Colonic mucosa (tissue), 4 donors: ENCODE measurements at places on chromosomes 6 and 20. TPM values are rescaled to one million over a fixed set of nuclear protein-coding genes. Genes with fewer than 3 reads are reported as not detected.

DNA sequence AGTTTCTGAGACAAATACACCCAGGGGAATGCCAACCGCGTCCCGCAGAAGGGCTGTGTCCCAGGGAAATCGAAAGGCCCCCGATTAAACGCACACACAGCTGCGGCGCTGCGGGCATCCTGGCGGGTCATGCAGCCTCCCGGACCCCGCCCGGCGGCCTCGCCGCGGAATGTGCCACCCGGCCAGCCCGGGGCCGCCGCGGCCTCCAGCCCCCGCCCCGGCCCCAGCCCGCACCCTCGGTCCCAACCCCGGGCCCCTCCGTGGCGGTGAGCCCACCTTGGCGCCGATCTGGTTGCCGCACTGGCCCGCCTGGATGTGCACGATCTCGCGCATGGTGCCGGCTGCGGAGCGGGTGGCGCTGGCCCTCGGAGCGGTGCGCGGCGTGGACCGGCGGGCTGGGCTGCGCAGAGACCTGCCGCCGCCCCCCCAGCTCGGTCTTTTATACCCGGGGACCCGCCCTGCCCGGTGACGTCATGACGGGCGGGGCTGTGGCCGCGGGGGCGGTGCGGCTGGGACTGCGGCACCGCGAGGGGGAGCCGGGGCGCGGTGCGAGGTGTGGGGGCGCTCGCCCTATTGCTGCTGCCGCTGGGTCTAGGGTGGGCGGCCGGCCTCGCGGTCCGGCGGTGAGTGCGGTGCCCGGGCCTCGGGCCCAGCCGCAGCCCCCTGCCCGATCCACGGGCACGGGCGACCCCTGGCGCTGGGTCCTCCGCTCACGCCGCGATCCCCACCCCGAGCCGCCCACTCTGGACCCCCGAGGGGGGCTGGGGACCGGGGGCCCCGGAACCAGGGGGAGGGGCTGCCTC, at the start of gene TUBB2A:
Gene TUBB2A (minus strand): TSS at position 414 of the 803 bp plus-strand sequence. CDS start 81 bp downstream, at position 333.
- no peaks in the 10 kb centered on the region for H3K4me1 ChIP-seq
- peak; percentile 84 for DNase-seq
- no peaks in the 10 kb centered on the region for H3K27me3 ChIP-seq
- peak within 1 kb of the TSS; percentile 79 for H3K4me3 ChIP-seq
- no peaks in the 10 kb centered on the region for H3K36me3 ChIP-seq
- peak within 1 kb of the TSS; percentile 89 for H3K27ac ChIP-seq

GRCh38 chr6:106913676-106914280, 60.8 kb downstream of the CD24 start:
- DNase-seq, result peak; percentile 42
- no peaks in the 10 kb centered on the region for H3K36me3 ChIP-seq
- H3K4me3 ChIP-seq, result no peak overlapping the region
- peak overlapping the region; percentile 42 for H3K27ac ChIP-seq
- H3K4me1 ChIP-seq, result no peaks in the 10 kb centered on the region

GRCh38 chr6:136429264-136430065, 120.8 kb downstream of the MAP7 start:
- peaks cover 8% of the 10 kb centered on the region for H3K4me1 ChIP-seq
- H3K27me3 ChIP-seq, result no peaks in the 10 kb centered on the region
- DNase-seq, result no peak
- H3K27ac ChIP-seq, result no peak overlapping the region
- H3K4me3 ChIP-seq, result no peak overlapping the region
- no peaks in the 10 kb centered on the region for H3K36me3 ChIP-seq

- DNase-seq, result no peak
- no peaks in the 10 kb centered on the region for H3K27me3 ChIP-seq
- H3K4me1 ChIP-seq, result no peaks in the 10 kb centered on the region
- H3K27ac ChIP-seq, result no peak overlapping the region
- H3K36me3 ChIP-seq, result no peaks in the 10 kb centered on the region
Observed at GRCh38 chr6:144289006-144289405, 3.9 kb downstream of the UTRN start.

DNA sequence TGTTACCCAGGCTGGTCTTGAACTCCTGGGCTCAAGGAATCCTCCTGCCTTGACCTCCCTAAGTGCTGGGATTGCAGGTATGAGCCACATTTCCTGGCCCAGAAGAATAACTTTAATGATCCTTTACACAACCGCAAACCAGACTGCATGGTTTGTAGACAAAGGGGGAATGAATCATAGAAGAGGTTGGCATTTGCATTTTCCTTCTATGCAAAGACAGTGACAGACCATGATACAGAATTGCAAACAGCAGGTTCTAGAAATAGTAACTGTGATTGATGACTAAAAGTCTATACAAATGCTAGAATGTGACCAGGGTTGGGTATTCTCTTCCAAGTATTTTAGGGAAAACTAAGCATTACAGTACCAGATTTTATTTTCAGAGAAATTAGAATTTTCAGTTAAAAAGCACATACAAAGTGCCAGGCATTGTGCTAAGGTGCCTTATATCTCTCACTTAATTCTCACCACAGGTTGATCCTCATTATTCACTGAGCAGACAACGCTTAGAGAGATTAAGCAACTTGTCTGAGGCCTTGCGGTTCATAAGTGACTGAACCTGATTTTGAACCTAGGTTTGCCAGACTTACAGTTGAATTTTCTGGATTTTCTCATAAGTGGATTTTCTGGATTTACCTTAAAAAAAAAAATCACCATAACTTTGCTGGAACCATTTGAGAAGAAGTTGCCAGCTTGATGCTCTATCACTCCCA, 146.6 kb downstream of the ZFAND3 start:
- H3K4me3 ChIP-seq, result no peak overlapping the region
- H3K36me3 ChIP-seq, result no peaks in the 10 kb centered on the region
- no peaks in the 10 kb centered on the region for H3K4me1 ChIP-seq
- no peak for DNase-seq
- H3K27me3 ChIP-seq, result no peaks in the 10 kb centered on the region
- H3K27ac ChIP-seq, result no peak overlapping the region

DNA sequence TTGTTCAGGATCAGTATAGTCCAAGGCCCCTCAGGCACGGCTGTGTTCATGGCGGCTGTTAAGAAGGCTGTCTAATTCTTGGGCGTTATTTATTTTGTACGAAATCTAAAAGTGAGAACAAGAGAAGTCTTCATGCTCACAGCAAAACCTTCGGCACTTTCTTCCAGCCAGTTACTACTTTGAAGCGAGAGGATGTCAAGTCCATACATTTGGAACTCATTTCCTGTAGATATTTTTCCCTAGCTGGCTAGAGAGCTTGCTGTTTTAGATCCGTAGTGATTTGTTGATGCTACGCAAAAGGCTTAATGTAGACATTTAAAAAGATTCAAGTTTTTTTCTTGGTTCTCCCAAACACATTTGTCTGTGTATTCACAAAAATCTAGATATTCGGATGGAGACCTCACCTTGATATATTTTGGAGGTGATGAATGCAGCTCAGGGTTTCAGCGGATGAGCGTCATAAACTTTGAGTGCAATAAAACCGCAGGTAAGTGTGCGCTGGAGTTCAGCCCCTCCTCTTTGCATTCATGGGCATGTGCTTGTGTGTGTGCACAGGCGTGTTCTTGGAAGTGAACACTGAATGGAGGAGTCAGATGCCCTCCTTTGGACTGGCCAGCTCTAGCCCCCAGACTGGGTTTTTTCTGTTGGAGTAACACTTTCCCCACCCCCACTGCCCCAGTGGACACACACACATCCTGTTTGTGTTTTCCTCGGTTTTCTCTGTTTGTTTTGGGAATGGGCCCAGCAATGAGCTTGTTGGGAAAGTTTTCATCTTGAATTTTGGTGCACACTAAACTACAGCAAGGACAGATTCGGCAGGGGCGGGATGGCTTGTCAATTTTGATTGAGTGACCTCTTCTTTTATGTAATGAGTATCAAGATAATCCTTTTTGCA, 65.4 kb downstream of the IGF2R start:
- DNase-seq, result no peak
- H3K4me1 ChIP-seq, result no peaks in the 10 kb centered on the region
- peaks cover 8% of the 10 kb centered on the region for H3K36me3 ChIP-seq
- H3K27me3 ChIP-seq, result no peaks in the 10 kb centered on the region
- H3K4me3 ChIP-seq, result no peak overlapping the region

- no peak for DNase-seq
- H3K4me1 ChIP-seq, result peaks cover 2% of the 10 kb centered on the region
- H3K27ac ChIP-seq, result no peak overlapping the region
- H3K36me3 ChIP-seq, result no peaks in the 10 kb centered on the region
Observed at GRCh38 chr20:3223651-3223993, 14.3 kb downstream of the ITPA start.

DNA sequence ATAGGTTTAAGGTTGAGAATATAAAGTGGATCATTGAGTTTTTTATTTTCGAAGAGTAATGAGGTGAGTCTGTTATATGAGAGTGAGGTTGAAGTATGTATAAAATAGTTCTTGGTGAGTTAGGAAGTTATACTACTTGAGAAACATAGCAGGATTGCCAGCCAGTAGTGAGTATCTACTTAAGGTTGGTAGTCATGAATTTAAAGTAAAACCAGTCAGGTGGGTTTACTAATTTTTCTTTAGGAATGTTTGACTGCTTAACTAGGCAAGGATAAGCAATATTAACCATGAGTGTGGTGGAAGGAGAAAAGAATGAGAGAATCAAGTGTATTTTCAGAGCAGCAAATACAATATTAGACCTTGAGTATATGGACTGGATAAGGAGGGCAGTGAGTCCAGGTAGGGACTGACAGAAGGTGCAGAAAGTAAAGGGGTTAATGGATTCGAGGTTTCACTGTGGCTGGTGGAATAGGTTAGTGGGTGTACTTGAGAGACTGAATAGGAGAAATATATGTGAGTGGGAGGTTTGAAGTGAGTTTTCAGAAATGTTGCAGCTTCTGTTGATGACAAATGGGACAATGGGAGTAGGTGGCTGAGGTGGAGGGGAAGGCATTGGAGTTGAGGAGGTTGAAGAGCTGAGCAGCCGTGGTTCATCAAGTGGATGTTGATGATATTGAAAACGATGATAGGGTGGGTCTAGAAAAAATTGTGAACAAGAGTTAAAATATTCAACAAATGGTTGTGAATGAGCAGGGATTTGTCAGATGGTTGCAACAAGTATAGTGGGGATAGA, 232.5 kb upstream of the ASCC3 start:
- no peak overlapping the region for H3K27ac ChIP-seq
- DNase-seq, result no peak
- no peak overlapping the region for H3K4me3 ChIP-seq
- no peaks in the 10 kb centered on the region for H3K4me1 ChIP-seq
- no peaks in the 10 kb centered on the region for H3K27me3 ChIP-seq

DNA sequence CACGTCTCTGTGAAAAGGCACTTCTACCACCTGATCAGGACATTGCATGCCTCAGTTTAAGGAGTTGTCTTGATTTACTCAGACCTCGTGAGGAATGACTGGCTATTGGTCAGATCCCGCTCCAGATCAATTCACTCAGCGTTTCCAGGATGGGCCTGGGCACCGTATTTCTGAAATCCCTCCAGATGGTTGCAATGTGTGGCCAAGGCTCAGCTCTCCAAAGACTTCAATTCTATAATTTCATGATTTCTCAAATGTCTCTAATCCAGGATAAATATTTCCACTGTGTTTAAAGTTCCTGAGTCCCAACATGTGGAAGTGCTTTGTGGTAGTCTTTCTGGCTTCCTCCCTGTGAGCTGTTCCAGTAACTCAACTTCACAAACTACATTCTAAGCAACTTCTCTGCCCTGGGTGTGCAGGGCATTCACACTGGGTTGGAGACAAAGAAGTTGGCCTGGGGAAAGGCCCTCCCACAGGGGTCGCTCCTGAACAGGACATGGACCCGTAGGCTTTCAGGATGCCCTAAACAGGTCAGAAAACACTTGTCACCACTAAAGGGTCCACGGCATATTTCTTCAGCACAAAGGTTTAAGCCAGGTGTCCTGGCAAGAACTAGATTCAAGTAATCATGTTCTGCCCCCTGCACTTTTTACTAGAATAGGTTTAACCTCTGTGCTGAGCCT, 212.1 kb downstream of the WDR27 start:
- no peak overlapping the region for H3K4me3 ChIP-seq
- no peaks in the 10 kb centered on the region for H3K27me3 ChIP-seq
- no peaks in the 10 kb centered on the region for H3K4me1 ChIP-seq
- DNase-seq, result no peak
- H3K27ac ChIP-seq, result no peak overlapping the region

DNA sequence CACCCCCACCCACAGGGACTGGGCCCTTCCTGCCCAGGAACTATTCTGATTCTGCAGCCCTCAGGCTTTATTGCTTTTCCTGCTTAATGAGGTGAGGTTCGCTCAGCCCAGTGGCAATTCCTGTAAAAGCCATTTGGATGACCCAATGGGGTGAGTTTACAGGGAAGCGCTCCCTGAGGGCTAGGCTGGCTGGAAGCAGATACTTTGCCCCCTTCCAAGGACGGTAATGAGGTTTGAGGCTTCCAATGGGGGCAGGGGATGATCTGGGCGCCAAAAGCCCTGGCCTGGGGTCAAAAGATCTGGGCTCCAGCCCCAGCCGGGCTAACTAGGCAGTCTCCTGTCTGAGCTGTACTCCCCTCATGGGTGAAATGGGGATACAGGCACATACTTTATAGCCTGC, 41.8 kb downstream of the RIPOR3 start:
- DNase-seq, result no peak
- no peak overlapping the region for H3K4me3 ChIP-seq
- no peak overlapping the region for H3K27ac ChIP-seq
- no peaks in the 10 kb centered on the region for H3K4me1 ChIP-seq
- no peaks in the 10 kb centered on the region for H3K27me3 ChIP-seq

- H3K4me1 ChIP-seq, result peaks cover 7% of the 10 kb centered on the region
- no peak overlapping the region for H3K4me3 ChIP-seq
- no peaks in the 10 kb centered on the region for H3K36me3 ChIP-seq
- DNase-seq, result no peak
- H3K27ac ChIP-seq, result peak overlapping the region; percentile 71
- no peaks in the 10 kb centered on the region for H3K27me3 ChIP-seq
Observed at GRCh38 chr20:34309691-34310090, 6.5 kb upstream of the AHCY start.

GRCh38 chr6:73746787-73747186, 50.8 kb downstream of the CD109 start:
- no peak overlapping the region for H3K27ac ChIP-seq
- H3K4me1 ChIP-seq, result no peaks in the 10 kb centered on the region
- DNase-seq, result no peak
- no peaks in the 10 kb centered on the region for H3K36me3 ChIP-seq
- no peak overlapping the region for H3K4me3 ChIP-seq

DNA sequence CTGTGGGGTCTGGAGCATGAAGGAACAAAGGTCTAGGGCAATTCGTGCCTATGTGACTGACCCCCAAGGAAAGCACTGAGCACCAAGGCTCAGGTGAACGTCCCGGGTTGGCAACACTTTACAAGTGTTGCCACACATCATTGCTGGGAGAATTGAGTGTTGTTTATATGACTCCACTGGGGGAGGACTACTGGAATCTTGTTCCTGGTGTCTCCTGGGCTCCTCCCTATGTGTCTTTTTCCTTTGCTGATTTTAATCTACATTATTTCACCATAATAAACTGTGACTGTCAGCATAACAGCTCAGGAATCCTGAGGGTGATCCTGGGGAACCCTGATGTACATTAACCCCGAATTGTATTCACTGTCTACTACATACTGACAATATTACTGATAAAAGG, 207.7 kb upstream of the BMP2 start:
- DNase-seq, result no peak
- H3K4me3 ChIP-seq, result no peak overlapping the region
- no peak overlapping the region for H3K27ac ChIP-seq
- no peaks in the 10 kb centered on the region for H3K36me3 ChIP-seq
- H3K27me3 ChIP-seq, result no peaks in the 10 kb centered on the region

Gene MYB
- total RNA-seq, result 67.2 TPM

Gene KHDC1
- total RNA-seq, result 0.69 TPM

Gene NKX2-2
- total RNA-seq, result 1.4 TPM

Gene BMP6
- 0.62 TPM for total RNA-seq

Gene PROKR2
- total RNA-seq, result not detected

Gene NFATC2
- 5.8 TPM for total RNA-seq

Gene ADGRF5
- total RNA-seq, result 3.3 TPM

Gene ARMC2
- total RNA-seq, result 2.5 TPM

Gene ZBP1
- total RNA-seq, result 3.4 TPM

Gene OVOL2
- total RNA-seq, result 22.8 TPM
